Activated T-helper 1 cell treated with anti-CD3 and anti-CD28 coated beads, Interleukin-12 subunit alpha, Interleukin-12 subunit beta, Interleukin-2, Interleukin-4 antibody, amounts not matched to agents 30 ng/mL and 10 ng/mL and 1 ng/mL, durations not matched to agents 14 hours and 24 hours and 36 hours (primary cell): ENCODE measurements at places on chromosomes 2 and 18. TPM values are rescaled to one million over a fixed set of nuclear protein-coding genes. Genes with fewer than 3 reads are reported as not detected.
A peak's percentile ranks its signal among the peaks of the same experiment; 100 is the strongest.

- no peak overlapping the region for H3K27ac ChIP-seq
- no peak for DNase-seq
- no peaks in the 10 kb centered on the region for H3K4me1 ChIP-seq
Measured at GRCh38 chr18:71665131-71665530, 879.0 kb downstream of the CBLN2 start.

Gene METAP1D
- total RNA-seq, result 5.4 and 6.4 TPM in 2 replicates

Gene LRP1B
- not detected in 2 replicates for total RNA-seq

Gene IL36RN
- total RNA-seq, result not detected in 2 replicates

Gene HOXD4
- total RNA-seq, result not detected in 2 replicates

DNA sequence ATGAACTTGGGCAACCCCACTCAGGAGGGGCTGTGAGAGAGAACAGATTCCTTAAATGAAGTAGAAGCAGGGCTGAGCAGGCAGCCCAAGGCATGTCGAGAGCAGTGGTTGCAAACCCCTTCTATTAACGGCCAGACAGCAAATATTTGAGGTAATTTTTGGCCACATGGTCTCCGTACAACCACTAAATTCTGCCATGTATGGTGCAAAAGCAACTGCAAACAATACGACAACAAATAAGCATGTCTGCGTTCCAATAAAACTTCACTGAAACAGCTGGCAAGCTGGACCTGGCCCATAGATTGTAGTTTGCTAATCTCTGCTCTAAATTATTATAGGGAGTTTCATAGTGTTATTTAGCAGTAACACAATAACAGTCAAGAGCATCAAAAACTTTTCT lies 217.0 kb upstream of the ZNF521 start:
- H3K27me3 ChIP-seq, result no peaks in the 10 kb centered on the region
- no peaks in the 10 kb centered on the region for H3K4me1 ChIP-seq
- H3K36me3 ChIP-seq, result no peaks in the 10 kb centered on the region
- no peak for DNase-seq
- H3K4me3 ChIP-seq, result no peak overlapping the region

GRCh38 chr2:22944143-22944542 lies 440.8 kb upstream of the KLHL29 start:
- DNase-seq, result no peak
- H3K27me3 ChIP-seq, result no peaks in the 10 kb centered on the region
- H3K4me1 ChIP-seq, result no peaks in the 10 kb centered on the region
- H3K27ac ChIP-seq, result no peak overlapping the region
- H3K4me3 ChIP-seq, result no peak overlapping the region

GRCh38 chr2:88471083-88471942 lies 18.8 kb upstream of the FOXI3 start:
- no peak for DNase-seq
- H3K27me3 ChIP-seq, result peaks cover 2% of the 10 kb centered on the region
- H3K36me3 ChIP-seq, result no peaks in the 10 kb centered on the region
- no peak overlapping the region for H3K27ac ChIP-seq

- H3K27me3 ChIP-seq, result peaks cover 1% of the 10 kb centered on the region
- H3K4me3 ChIP-seq, result no peak overlapping the region
- H3K27ac ChIP-seq, result no peak overlapping the region
- H3K4me1 ChIP-seq, result no peaks in the 10 kb centered on the region
- no peak for DNase-seq
Measured at GRCh38 chr18:79552140-79552631, 127.4 kb upstream of the CTDP1 start.

Gene TUBA3E
- not detected in 2 replicates for total RNA-seq

GRCh38 chr2:121519732-121520640 lies 10.7 kb upstream of the RNU4ATAC start:
- DNase-seq, result no peak
- H3K27me3 ChIP-seq, result no peaks in the 10 kb centered on the region
- peaks cover 4% of the 10 kb centered on the region for H3K4me1 ChIP-seq
- no peak overlapping the region for H3K27ac ChIP-seq

GRCh38 chr2:71669628-71670429 lies 216.5 kb downstream of the DYSF start:
- no peaks in the 10 kb centered on the region for H3K36me3 ChIP-seq
- H3K27ac ChIP-seq, result no peak overlapping the region
- H3K4me1 ChIP-seq, result peaks cover 4% of the 10 kb centered on the region
- H3K27me3 ChIP-seq, result peaks cover 2% of the 10 kb centered on the region
- DNase-seq, result no peak

Gene TANC1
- 0.37 and 0.47 TPM in 2 replicates for total RNA-seq

- DNase-seq, result no peak
- H3K27ac ChIP-seq, result no peak overlapping the region
- no peaks in the 10 kb centered on the region for H3K4me1 ChIP-seq
- peaks cover 2% of the 10 kb centered on the region for H3K36me3 ChIP-seq
- peaks cover 8% of the 10 kb centered on the region for H3K27me3 ChIP-seq
- no peak overlapping the region for H3K4me3 ChIP-seq
Measured at GRCh38 chr2:37842732-37843440, 82.2 kb upstream of the RMDN2 start.

GRCh38 chr2:85470850-85471800 lies 52.6 kb downstream of the SH2D6 start:
- H3K36me3 ChIP-seq, result no peaks in the 10 kb centered on the region
- H3K4me3 ChIP-seq, result no peak overlapping the region
- H3K27me3 ChIP-seq, result peaks cover 4% of the 10 kb centered on the region
- no peaks in the 10 kb centered on the region for H3K4me1 ChIP-seq

GRCh38 chr2:230472621-230473018 lies 56.6 kb downstream of the SP100 start:
- peaks cover 48% of the 10 kb centered on the region for H3K4me1 ChIP-seq
- DNase-seq, result peak; percentile 11
- peak overlapping the region; percentile 1 for H3K4me3 ChIP-seq

GRCh38 chr2:33529771-33530481 lies 53.5 kb downstream of the RASGRP3 start:
- H3K4me3 ChIP-seq, result no peak overlapping the region
- H3K27ac ChIP-seq, result no peak overlapping the region
- H3K27me3 ChIP-seq, result no peaks in the 10 kb centered on the region
- DNase-seq, result no peak
- H3K4me1 ChIP-seq, result peaks cover 30% of the 10 kb centered on the region
- peaks cover 17% of the 10 kb centered on the region for H3K36me3 ChIP-seq

- peaks cover 42% of the 10 kb centered on the region for H3K4me1 ChIP-seq
- H3K27me3 ChIP-seq, result peaks cover 14% of the 10 kb centered on the region
Measured at GRCh38 chr2:227325839-227326195, 766 bp downstream of the MFF start.

GRCh38 chr2:66253066-66253465 lies 181.9 kb upstream of the MEIS1 start:
- H3K4me1 ChIP-seq, result no peaks in the 10 kb centered on the region
- H3K36me3 ChIP-seq, result no peaks in the 10 kb centered on the region
- no peak overlapping the region for H3K4me3 ChIP-seq
- DNase-seq, result no peak
- H3K27me3 ChIP-seq, result no peaks in the 10 kb centered on the region

DNA sequence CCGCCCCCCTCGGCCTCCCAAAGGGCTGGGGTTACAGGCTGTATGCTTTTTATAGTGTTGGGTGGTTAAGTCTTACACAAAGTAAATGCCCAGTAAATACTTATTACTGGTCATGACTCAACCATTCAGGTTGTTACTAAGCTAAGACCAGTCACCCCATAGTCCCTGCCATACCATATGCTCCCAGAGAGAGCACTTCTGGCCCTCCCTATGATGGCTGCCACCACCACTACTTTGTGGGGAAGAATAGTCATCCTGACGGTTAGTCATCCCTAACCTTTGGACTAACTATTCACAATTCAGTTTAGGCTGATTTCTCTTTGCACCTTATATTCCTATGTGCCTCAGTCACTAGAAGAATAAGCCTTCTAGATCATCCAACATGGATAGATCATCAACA lies 42.0 kb upstream of the MSH2 start:
- no peak for DNase-seq
- H3K4me1 ChIP-seq, result no peaks in the 10 kb centered on the region
- peaks cover 3% of the 10 kb centered on the region for H3K27me3 ChIP-seq
- no peak overlapping the region for H3K4me3 ChIP-seq
- H3K27ac ChIP-seq, result no peak overlapping the region

DNA sequence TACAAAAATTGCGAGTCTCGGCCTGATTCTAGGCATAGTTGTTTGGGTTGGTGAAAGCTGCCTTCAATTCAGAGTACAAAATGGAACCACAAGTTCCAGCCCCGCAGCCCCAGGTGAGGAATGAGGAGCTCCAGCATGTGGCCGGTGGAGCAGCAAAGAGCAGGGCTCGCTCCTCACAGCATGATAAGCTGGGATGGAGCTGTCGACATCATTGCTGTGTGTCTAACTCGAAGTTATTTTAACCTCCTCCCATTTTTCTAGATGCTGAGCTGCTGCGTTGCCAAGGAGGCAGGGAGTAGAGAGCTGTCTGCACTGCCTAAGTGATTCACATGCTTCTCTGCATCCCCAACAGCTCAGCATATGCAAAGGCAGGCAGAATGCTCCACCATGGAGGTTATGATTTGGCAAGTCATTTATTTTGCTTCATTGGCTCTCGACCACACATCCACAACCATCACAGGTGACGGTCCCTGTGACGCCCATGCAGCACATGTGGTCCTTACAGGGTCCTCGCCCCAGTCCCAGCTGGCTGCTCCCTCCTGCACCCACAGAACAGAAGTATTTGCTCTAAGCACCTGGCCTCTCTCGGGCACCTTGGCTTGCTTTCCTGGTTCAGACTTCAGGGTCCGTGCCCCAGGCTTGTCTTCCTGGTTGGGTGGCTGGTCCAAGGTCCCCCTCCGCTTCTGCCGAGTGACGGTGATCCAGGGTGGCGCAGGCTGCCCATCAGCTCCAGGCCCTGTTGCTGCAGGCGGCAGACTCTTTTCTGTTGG lies 66.0 kb upstream of the MGAT4A start:
- peaks cover 4% of the 10 kb centered on the region for H3K36me3 ChIP-seq
- H3K27ac ChIP-seq, result no peak overlapping the region
- no peak for DNase-seq
- peaks cover 2% of the 10 kb centered on the region for H3K27me3 ChIP-seq

Gene TTLL4
- 70.6 and 78.3 TPM in 2 replicates for total RNA-seq

GRCh38 chr2:88042476-88042875 lies 13.1 kb downstream of the KRCC1 start:
- peaks cover 22% of the 10 kb centered on the region for H3K4me1 ChIP-seq
- peaks cover 14% of the 10 kb centered on the region for H3K36me3 ChIP-seq
- H3K27ac ChIP-seq, result no peak overlapping the region
- H3K4me3 ChIP-seq, result no peak overlapping the region
- no peaks in the 10 kb centered on the region for H3K27me3 ChIP-seq

Gene DES
- total RNA-seq, result not detected in 2 replicates

DNA sequence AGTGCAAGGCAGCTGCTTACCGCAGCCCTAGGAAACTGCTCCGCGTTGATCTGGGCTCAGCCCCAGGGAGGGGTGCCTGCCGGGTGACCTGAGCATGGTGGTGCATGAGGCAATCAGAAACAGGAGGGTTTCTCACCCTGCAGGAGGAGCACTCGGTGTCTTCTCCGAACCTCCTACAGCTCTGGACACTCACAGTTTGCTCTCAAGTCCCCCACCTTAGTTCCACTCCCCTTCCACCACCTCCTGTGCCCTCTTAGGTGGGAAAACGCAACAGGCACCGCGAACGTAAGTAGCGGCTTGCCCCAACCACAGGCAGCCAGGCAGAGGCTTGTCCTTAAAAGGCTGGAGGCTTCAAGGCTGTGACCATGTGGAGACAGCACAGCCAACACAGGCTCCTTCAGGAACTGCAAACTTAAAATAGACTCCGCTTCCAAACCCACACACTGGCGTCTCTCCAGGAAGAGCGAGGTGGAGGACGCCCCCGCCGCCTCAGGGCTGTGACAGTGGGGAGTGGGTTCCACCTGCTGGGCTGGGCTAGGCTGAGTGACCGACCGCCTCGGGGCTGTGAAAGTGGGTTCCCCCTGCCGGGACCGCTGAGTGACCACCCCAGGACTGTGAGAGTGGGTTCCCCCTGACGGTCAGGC lies 71.6 kb downstream of the NDUFA10 start:
- DNase-seq, result no peak
- no peak overlapping the region for H3K4me3 ChIP-seq
- H3K36me3 ChIP-seq, result no peaks in the 10 kb centered on the region
- H3K27me3 ChIP-seq, result no peaks in the 10 kb centered on the region

GRCh38 chr2:134310107-134311079 lies 56.5 kb downstream of the MGAT5 start:
- peaks cover 17% of the 10 kb centered on the region for H3K4me1 ChIP-seq
- peaks cover 2% of the 10 kb centered on the region for H3K27me3 ChIP-seq
- no peak overlapping the region for H3K27ac ChIP-seq
- no peak for DNase-seq
- H3K36me3 ChIP-seq, result peaks cover 5% of the 10 kb centered on the region

GRCh38 chr18:62106271-62106670 lies 80.6 kb downstream of the PIGN start:
- no peaks in the 10 kb centered on the region for H3K27me3 ChIP-seq
- H3K4me1 ChIP-seq, result peaks cover 9% of the 10 kb centered on the region
- H3K36me3 ChIP-seq, result peaks cover 15% of the 10 kb centered on the region
- H3K27ac ChIP-seq, result no peak overlapping the region
- H3K4me3 ChIP-seq, result no peak overlapping the region

DNA sequence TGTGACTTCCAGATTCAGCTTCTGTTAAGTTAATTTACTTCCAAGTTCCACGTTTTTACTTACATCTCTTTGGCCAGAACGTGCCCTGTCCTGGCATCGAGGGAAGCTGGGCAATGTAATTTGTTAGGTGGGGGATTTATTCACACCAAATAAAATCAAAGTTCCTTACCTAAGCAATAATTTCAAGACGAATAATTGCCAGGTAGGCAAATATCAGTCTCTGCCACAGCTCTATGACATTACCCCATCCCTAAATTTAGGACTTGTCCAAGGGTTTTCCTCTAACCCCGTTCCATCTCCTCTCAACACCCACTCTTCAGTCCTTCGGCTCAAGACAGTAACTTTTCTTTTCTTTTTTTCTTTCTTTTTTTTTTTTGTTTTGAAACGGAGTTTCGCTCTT lies 38.3 kb upstream of the LAMA1 start:
- H3K27ac ChIP-seq, result no peak overlapping the region
- no peaks in the 10 kb centered on the region for H3K36me3 ChIP-seq
- no peak overlapping the region for H3K4me3 ChIP-seq

DNA sequence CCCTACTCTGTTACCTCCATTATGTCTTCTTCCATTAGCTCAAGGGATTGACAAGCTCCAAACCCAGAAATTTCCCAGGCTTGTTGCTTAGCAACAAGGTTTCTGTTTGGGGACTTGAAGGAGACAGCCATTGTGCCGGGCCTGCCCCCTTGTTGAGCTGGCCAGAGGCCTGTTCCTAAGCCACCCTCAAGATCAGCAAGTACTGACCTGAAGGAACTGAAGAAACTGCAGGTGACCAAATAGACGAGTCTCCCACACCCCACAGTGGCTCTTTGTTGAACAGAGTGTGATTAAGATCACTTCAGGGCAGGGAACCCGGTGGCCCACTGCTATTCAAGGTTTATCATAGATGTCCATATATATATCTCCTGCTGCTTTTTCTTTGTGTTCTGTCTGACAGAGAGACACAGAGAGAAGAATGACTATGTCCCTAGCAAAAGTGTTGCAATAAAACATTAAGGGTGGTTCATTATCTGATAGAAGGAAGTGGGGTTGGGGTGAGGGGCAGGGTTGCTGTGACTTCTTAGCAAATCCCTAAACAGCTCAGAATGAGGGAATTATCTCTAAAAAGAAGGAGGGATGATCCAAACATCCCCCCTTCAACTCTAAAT lies 69.2 kb downstream of the RNF144A start:
- H3K4me1 ChIP-seq, result no peaks in the 10 kb centered on the region
- DNase-seq, result no peak
- no peak overlapping the region for H3K27ac ChIP-seq
- no peak overlapping the region for H3K4me3 ChIP-seq
- H3K27me3 ChIP-seq, result no peaks in the 10 kb centered on the region
- peaks cover 8% of the 10 kb centered on the region for H3K36me3 ChIP-seq
